Gastrocnemius medialis (tissue), 4 donors: ENCODE measurements at places on chromosomes 2 and 18. TPM values are rescaled to one million over a fixed set of nuclear protein-coding genes. Genes with fewer than 3 reads are reported as not detected.

GPR75 gene
- total RNA-seq, result 1.4 TPM

CYP26B1 gene
- 4.8 TPM for total RNA-seq

BMP10 gene
- total RNA-seq, result not detected

CEP192 gene
- 7.6 TPM for total RNA-seq

FBXO11 gene
- total RNA-seq, result 21.5 TPM

NT5C1B gene
- total RNA-seq, result not detected

PDE1A gene
- total RNA-seq, result 4.9 TPM

WDFY1 gene
- 12.0 TPM for total RNA-seq

DNA sequence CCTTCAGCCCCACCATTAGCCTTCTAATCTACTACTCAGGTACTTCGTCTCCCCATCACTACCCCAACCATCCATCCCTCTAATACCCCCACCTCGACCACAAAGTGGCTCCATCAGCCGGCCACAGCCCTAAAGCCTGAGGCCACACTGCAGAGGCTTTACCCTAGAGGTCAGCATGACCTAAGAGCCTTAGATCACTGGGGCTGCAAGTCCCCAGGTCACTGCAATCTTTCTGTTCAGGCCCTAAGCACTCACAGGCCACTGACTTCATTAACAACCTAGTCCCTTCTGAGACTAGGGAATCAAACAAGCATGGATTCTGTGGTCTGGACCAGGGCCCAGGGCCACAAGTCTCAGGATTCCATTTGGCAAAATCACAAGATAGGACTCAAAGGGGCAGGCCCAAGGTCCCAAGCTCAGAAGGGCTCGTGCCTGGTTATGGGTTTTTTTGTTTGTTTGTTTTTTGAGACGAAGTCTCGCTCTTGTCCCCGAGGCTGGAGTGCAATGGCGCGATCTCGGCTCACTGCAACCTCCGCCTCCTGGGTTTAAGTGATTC lies 37.0 kb upstream of the PKDCC start:
- H3K4me1 ChIP-seq, result no peaks in the 10 kb centered on the region
- H3K27me3 ChIP-seq, result no peaks in the 10 kb centered on the region
- no peak for DNase-seq
- H3K36me3 ChIP-seq, result no peaks in the 10 kb centered on the region
- no peak overlapping the region for H3K4me3 ChIP-seq
- no peak overlapping the region for H3K27ac ChIP-seq

- no peaks in the 10 kb centered on the region for H3K4me1 ChIP-seq
- H3K27ac ChIP-seq, result no peak overlapping the region
- no peaks in the 10 kb centered on the region for H3K27me3 ChIP-seq
- H3K36me3 ChIP-seq, result no peaks in the 10 kb centered on the region
These were observed 51.1 kb downstream of the COLEC12 start for GRCh38 chr18:449374-449773.

GRCh38 chr2:216857131-216857550 lies 2.7 kb downstream of the TNP1 start:
- no peaks in the 10 kb centered on the region for H3K36me3 ChIP-seq
- no peaks in the 10 kb centered on the region for H3K27me3 ChIP-seq
- no peak overlapping the region for H3K4me3 ChIP-seq

DNA sequence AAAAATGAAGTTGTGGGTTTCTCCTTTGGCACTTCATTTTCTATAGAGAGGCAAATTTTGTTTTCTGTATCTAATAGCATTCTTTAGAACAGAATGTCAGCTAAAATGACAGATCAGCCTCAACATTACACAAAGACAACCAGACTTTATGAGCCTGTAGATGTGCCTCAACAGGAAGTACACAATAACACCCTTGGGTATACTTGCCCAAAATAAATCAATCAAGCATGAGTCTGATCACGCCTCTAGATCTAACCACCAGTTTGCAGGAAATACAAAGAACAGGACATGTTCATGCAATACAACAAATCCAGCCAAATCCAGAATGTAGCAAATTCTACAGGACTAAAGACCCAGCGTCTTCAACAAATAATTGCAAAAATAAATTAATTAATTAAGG lies 11.2 kb upstream of the DAPL1 start:
- H3K4me3 ChIP-seq, result no peak overlapping the region
- no peak for DNase-seq

DNA sequence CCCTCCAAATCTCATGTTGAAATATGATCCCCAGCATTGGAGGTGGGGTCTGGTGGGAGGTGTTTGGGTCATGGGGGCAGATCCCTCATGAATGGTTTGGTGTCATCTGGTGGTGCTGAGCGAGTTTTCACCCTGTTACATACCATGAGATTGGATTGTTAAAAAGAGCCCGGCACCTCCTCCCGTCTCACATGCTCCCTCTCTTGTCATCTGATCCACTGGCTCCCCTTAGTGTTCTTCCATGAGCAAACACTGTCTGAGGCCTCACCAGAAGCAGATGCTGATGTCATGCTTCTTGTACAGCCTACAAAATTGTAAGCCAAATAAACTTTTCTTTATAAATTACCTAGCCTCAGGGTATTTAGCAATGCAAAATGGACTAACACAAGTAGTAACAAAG lies 405.0 kb upstream of the SLC39A10 start:
- H3K4me1 ChIP-seq, result no peaks in the 10 kb centered on the region
- no peak overlapping the region for H3K4me3 ChIP-seq
- no peak overlapping the region for H3K27ac ChIP-seq

DNA sequence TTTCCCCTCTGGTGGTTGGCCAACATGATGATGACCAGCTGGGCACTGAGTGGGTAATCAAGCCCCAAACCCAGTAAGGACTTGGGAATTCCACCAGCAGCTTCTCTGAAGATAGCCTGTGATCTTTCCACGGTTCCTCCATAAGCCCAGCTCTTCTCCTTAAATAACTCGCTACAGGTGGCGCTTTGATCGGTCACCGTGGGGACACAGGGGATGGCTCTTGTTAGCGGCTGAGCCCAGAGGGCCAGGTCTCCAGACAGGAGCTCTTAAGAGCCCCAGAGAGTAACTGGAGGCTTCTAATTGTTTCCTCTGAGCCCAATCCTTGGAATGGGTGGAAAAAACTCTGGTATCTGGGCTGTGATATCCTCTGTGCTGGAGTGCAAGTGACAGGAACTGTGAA lies 13.6 kb upstream of the INHBB start:
- no peaks in the 10 kb centered on the region for H3K4me1 ChIP-seq
- no peak overlapping the region for H3K4me3 ChIP-seq
- no peak overlapping the region for H3K27ac ChIP-seq
- no peaks in the 10 kb centered on the region for H3K36me3 ChIP-seq

GRCh38 chr2:209976698-209977385 lies 25.6 kb upstream of the RPE start:
- no peaks in the 10 kb centered on the region for H3K36me3 ChIP-seq
- H3K27ac ChIP-seq, result no peak overlapping the region
- no peak overlapping the region for H3K4me3 ChIP-seq
- H3K4me1 ChIP-seq, result no peaks in the 10 kb centered on the region
- no peak for DNase-seq
- H3K27me3 ChIP-seq, result no peaks in the 10 kb centered on the region

- no peaks in the 10 kb centered on the region for H3K4me1 ChIP-seq
- H3K36me3 ChIP-seq, result no peaks in the 10 kb centered on the region
- DNase-seq, result no peak
- H3K27ac ChIP-seq, result no peak overlapping the region
These were observed 2.3 kb downstream of the ECEL1 start for GRCh38 chr2:232485348-232485756.

- H3K27ac ChIP-seq, result no peak overlapping the region
- no peak overlapping the region for H3K4me3 ChIP-seq
- H3K36me3 ChIP-seq, result no peaks in the 10 kb centered on the region
- H3K4me1 ChIP-seq, result no peaks in the 10 kb centered on the region
- no peaks in the 10 kb centered on the region for H3K27me3 ChIP-seq
- no peak for DNase-seq
These were observed 226.0 kb upstream of the LRRTM1 start for GRCh38 chr2:80530442-80531064.

DNA sequence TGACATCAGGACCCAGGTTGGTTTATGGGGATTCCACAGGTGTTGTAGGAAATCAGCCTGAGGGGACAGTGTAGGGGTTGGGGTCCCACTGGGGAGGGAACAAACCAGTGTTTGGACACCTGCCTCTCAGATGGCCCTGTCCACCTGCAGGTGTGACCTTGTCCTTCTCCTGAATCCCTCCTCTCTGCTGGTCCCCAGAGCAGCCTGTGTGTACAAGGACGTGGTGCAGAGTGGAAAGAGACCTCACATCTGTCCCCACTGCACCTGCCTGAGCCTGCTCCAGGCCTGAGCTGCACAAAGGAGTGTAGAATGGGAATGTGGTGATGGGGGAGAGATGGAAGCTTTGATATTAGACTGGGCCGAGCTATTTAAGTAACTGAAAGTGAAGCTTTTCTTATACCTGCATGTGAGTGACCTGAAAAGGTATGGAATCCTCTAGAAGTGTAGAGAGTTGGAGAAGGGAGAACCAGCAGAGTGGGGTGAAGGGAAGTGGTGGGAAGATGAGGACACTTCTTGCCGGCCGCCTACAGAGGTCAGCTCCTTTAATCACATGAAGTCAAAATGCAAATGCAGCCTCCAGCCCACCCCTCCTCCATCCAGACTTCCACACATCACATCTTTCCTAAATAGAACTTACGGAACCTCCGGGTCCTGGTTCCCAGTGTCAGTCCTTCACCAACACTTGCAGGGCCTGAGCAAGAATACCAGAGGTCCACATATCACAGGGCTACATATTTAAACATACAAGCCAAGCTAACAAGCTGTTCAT lies 89.3 kb upstream of the SMAD2 start:
- H3K4me1 ChIP-seq, result peaks cover 5% of the 10 kb centered on the region
- H3K27ac ChIP-seq, result no peak overlapping the region
- no peaks in the 10 kb centered on the region for H3K27me3 ChIP-seq
- DNase-seq, result no peak

DNA sequence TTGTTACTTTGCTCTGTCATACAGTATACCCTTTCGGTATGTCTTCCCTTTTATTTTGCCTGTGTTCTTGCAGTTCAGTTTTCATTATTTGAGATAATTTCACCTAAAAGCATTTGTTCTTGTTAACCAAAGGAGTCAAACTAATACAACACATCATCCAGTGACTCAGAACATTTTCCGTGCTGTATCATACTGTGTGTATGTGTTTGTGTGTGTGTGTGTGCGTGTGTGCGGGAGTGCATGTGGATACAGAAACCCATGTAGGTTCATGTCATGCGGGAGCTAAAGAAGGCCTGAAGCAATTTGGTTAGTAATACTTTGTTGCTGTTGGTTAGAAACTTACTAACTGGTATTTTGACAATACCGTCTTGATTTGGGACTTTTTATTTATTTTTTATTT lies 60.0 kb downstream of the CEP192 start:
- H3K36me3 ChIP-seq, result peaks cover 44% of the 10 kb centered on the region
- no peak overlapping the region for H3K27ac ChIP-seq
- DNase-seq, result no peak
- H3K4me3 ChIP-seq, result no peak overlapping the region

- H3K4me3 ChIP-seq, result no peak overlapping the region
- no peaks in the 10 kb centered on the region for H3K27me3 ChIP-seq
- H3K4me1 ChIP-seq, result no peaks in the 10 kb centered on the region
- no peaks in the 10 kb centered on the region for H3K36me3 ChIP-seq
These were observed 763.0 kb upstream of the ACVR2A start for GRCh38 chr2:147081831-147082230.

DNA sequence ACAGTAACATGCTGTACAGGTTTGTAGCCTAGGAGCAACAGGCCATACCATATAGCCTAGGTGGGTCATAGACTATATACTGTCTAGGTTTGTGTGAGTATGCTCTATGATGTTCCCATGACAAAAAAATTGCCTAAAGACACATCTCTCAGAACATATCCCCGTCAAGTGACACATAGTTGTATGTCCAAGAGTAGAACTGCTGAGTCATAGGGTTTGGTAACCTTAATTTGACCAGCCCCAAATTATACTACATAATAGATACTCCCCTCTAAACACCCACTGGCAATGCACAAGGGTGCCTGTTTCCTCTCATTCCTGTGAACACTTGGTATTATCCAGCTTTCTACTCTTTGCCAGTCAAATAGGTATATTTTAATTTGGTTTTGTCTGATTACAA lies 161.6 kb downstream of the LCLAT1 start:
- H3K4me3 ChIP-seq, result no peak overlapping the region
- no peak overlapping the region for H3K27ac ChIP-seq
- peaks cover 3% of the 10 kb centered on the region for H3K4me1 ChIP-seq
- no peak for DNase-seq
- H3K36me3 ChIP-seq, result no peaks in the 10 kb centered on the region
- H3K27me3 ChIP-seq, result no peaks in the 10 kb centered on the region

DNA sequence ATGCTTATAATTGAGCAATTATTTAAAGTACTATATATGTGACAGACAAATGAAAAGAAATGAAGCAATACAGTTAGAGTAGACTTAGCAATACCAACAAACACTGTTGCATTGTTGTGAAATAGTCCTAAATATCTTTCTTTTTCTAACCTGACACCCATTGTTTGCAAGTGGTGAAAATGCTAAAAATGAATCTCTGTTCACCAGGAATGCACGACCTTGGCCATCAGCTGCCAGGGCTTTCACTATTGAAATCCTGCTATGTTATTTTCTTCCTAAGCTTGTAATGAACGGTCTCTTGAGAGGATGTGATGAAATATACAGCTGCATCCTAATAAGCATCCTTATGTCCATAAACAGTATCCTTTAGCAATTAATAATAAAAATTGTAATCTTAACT lies 136.2 kb upstream of the MGAT5 start:
- H3K36me3 ChIP-seq, result no peaks in the 10 kb centered on the region
- no peaks in the 10 kb centered on the region for H3K27me3 ChIP-seq
- H3K4me1 ChIP-seq, result peaks cover 8% of the 10 kb centered on the region
- no peak overlapping the region for H3K27ac ChIP-seq
- H3K4me3 ChIP-seq, result no peak overlapping the region
- DNase-seq, result no peak

DNA sequence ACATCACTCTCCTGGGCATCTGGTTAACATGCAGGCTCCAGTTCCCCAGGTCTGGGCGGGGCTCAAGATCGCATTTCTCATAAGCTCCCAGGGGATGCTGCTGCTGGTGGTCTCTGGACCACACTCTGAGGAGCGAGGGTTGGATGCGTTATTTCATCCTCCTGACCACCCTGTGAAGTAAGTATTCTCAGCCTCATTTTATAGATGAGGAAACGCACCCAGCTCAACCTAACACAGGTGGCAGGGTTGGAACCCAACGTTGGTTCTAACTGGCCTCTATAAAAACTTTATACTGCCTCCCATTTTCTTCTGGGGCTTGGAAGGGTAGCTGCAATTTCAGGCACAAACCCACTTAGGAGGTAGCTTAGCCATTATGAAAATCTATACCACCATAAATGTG lies 120.5 kb downstream of the FAM210A start:
- no peaks in the 10 kb centered on the region for H3K36me3 ChIP-seq
- no peak for DNase-seq
- H3K27ac ChIP-seq, result no peak overlapping the region
- peaks cover 7% of the 10 kb centered on the region for H3K4me1 ChIP-seq
- no peaks in the 10 kb centered on the region for H3K27me3 ChIP-seq

GRCh38 chr2:201248288-201248844 lies 12.0 kb upstream of the CASP8 start:
- DNase-seq, result no peak
- H3K4me1 ChIP-seq, result no peaks in the 10 kb centered on the region
- H3K36me3 ChIP-seq, result no peaks in the 10 kb centered on the region
- H3K27me3 ChIP-seq, result no peaks in the 10 kb centered on the region
- H3K27ac ChIP-seq, result no peak overlapping the region

- DNase-seq, result no peak
- H3K4me3 ChIP-seq, result no peak overlapping the region
- H3K27ac ChIP-seq, result no peak overlapping the region
These were observed 214.1 kb downstream of the RDH14 start for GRCh38 chr2:18346344-18346743.

- no peaks in the 10 kb centered on the region for H3K36me3 ChIP-seq
- no peak overlapping the region for H3K27ac ChIP-seq
- no peaks in the 10 kb centered on the region for H3K27me3 ChIP-seq
- DNase-seq, result no peak
- no peak overlapping the region for H3K4me3 ChIP-seq
These were observed 38.7 kb downstream of the PKDCC start for GRCh38 chr2:42086500-42086953.
